Stimulated activated CD8-positive, alpha-beta memory T cell treated with anti-CD3 and anti-CD28 coated beads, Interleukin-4, amount 100 ng/mL, for 1 hour (primary cell): ENCODE measurements at places on chromosomes 11 and 22.

- no peak for DNase-seq
These were observed 16.5 kb downstream of the ARRB1 start for GRCh38 chr11:75334976-75335375.

DNA sequence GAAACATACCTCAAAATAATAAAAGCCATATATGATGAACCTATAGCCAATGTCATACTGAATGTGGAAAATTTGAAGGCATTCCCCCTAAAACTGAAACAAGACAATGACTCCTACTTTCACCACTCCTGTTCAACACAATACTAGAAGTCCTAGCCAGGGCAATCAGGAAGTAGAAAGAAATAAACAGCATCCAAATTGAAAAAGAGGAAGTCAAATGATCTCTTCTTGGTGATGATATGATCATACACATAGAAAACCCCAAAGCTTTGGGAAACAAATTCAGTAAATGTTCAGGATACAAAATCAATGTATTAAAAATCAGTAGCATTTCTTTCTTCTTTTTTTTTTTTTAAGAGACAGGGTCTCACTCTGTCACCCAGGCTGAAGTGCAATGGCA is 109.9 kb downstream of the DLG2 start:
- no peak for DNase-seq

DNA sequence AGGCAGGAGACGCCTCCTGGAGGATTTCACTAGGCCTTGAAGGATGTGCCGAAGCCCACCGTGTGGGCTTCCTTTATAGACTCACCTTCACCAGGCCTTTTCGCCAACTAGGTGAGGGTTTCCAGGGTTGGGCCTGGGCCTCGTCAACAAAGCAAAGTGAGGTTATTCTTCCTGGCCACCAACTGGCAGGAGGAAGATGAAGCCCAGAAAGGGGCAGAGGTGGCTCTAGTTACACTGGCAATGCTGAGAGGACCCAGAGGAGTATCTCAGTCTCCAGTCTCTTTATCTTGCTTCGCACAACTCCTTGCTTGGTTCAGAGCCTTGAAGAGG is 404 bp upstream of the RELT start:
- no peak for DNase-seq

DNA sequence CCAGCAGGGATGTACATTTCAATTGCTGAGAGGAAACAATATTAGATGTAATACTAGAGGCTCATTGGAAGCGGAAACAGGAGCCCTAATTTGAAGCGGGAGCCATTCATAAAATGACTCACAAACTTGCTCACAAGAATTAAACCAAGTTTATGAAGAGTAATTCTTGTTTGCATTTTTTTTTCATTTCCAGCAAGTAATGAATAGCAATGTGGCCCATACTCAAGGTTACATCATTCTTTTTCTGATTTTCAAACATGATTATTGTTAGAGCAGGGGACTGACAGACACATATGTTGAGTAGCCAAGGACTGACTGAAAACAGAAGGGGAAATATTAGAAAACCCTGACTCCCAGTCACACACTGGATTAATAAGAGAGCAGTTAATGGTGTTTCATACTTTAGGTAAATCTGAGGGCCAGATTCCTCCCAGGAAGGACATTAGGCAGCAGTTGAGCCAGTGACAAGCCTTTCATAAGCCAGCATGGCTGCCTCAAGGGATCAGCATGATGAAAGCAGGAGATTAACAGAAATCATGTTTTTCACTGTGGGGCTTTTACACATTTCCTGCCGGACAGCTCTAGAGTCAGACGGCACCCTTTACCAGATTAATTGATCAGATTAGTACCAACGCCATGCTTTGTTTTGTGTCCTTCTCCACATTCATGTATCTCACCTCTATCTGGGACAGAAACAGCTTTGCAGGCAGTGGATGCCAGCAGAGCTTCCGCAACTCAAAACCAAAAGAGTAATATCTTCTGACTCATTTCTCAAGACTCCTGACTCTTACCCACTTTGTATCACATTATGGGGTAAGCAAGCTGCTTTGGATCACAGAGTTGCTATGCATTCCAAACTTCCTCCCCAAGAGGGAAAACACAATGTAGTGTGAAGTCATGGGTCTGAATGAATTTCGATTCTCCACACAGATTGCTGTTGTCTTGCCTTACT is 831.6 kb downstream of the KCNA4 start:
- no peak for DNase-seq

GRCh38 chr11:72930008-72930407 is 115.8 kb downstream of the ATG16L2 start:
- DNase-seq: no peak

GRCh38 chr11:114073007-114073827 is 13.7 kb downstream of the ZBTB16 start:
- DNase-seq: no peak

DNA sequence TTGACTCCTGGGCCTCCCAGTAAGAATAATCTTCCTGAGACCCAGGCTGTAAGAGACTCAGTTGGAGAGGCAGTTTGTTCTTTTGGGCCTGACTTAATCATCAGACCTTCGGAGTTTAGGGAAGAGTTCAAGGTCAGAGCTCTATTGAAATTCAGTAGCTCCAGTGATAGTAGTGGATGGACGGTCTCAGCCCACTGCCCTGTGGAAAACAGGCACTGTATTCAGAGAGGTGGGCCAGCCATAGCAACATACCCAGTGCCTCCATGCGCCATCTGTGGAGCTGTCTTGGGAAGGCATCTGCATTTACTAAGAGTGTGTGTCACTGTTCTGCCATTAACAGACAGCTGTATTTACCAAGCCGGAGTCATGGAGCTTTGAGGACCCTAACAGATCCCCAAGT is 2.9 kb downstream of the SMARCB1 start:
- no peak for DNase-seq

GRCh38 chr22:19098157-19098556 is 24.1 kb downstream of the DGCR2 start:
- DNase-seq: no peak

DNA sequence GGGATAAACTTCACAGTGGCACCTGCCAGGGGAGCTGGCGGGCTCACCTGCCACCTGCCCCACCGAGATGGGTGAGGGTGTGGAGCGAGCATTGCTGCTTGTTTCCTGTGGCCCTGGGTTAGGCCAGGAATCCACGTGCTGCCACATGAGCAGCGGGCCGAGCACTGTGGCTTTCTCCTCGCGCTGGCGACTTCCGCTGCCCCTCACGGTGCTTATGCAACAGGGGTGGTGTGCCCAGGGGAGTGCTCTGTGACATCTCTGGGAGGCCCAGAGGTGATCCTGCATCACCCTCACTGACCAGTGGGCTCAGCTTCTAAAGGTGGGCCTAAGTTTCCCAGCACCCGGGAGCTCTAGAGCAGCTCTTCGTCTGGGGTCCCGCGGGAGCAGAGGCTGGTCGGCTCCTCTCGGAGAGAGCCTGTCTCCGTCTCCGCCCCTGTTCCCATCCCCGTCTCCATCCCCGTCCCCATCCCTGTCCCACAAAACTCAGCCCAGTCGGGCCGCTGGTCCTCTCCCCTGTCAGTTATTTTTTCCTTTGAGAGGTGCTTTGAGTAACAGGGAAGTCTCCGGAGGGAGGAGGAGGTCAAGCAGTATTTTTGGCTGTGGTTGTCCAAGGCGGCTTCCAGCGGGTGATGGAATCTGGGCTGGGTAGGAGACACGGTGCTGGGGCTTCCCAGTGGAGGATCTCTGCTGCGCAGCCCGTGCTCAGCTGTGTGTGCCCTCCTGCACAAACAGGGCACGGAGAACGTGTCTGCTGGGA is 42.5 kb downstream of the AP2A2 start:
- no peak for DNase-seq

DNA sequence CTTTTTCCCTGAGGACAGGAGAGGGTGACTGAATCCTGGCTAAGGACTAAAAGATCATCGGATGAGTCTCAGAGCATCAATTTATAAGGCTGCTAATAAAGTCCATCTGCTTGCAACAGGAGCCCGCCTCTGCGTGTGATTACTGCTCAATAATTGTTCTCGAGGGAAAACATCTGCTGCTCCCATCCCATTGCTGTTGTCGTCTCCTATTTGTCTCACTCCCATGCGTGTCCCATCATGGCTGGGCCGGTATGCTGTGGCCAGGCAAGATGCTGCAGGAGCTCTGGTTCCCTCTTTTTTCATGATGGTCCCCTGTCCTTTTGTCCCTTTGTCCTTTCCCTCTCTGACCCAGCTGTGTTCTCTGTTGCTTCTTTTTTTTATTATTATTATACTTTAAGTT is 121.2 kb downstream of the SPATA19 start:
- no peak for DNase-seq

- DNase-seq: no peak
These were observed 8.3 kb downstream of the IGLL5 start for GRCh38 chr22:22895776-22896445.

- DNase-seq: no peak
These were observed 18.5 kb upstream of the ARHGAP20 start for GRCh38 chr11:110730773-110731172.
